ENCODE measurements at places on chromosomes 3 and 15. TPM values are rescaled to one million over a fixed set of nuclear protein-coding genes. Genes with fewer than 3 reads are reported as not detected.

The ASB14 gene
- polyA plus RNA-seq, result not detected

The UNC13C gene
- polyA plus RNA-seq, result not detected

The FGD5 gene
- polyA plus RNA-seq, result not detected

The TRH gene
- polyA plus RNA-seq, result not detected

The ZMYND10 gene
- polyA plus RNA-seq, result 1.6 TPM

The CCR2 gene
- 145 TPM for polyA plus RNA-seq

The ULK4 gene
- polyA plus RNA-seq, result 11.8 TPM

The EOGT gene
- polyA plus RNA-seq, result 1.4 TPM

- no peak for DNase-seq
Observed at GRCh38 chr15:50879016-50879617, 29.4 kb upstream of the AP4E1 start.

DNA sequence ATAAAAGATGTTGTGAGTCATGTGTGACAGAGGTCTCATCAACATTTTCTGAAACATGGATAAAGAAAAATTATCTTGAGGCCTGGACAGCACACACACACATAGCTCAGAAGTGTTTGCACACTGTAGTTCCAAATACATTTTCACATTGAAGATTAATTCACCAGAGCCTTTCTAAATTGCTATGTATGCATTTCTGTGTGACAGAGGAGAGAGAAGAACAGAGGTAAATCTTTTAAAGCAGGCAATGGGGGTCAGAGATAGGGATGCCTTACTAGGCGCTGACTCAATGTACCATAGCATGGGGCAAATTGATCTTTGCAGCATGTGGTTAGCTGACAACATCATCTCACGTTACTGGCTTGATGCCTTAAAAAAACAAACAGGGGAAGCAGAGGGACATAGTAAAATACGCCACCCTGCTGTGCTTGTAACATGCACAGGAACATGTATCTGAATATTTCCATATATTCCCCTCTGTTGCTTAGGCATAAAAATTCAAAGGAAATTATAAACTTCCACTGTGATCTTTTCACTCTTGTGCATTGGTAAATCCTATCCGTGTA lies 7.7 kb downstream of the POU1F1 start:
- DNase-seq, result no peak

- DNase-seq, result no peak
Observed at GRCh38 chr3:187084580-187084979, 54.7 kb downstream of the RPL39L start.

DNA sequence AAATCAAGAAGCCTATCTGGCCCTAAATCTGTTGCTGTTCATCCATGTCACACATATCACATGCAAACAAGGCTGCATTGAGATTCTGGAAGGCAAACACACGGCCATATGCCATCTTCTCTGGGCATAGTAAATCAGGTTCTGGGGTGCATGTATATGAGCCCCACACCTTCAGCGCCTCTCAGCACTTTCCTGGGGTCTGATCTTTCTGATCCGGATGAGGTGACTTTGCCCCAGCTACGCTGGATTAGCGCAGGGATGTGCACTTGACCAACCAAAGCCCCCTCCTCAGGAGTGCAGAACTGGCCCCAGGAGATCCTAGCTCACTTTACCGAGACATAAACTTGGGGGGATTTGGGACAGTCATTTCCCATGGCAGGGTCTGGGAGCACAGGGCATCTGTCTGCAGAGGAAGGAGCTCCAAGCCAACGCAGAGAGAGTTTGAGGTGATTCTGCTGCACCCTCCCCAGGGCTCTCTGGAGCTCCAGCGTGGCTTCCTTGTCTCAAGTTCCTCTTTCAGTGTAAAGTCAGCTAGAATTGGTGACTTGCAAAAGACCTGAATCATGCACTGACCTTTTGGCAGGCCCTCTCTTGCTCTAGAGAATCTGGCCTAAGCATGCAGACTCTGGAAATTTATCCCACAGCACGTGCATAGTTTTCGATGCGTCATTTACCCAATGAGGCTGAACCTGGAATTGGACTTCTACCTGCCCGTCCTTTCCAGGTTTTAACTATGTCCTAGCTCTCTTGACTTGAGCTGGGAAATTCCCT lies 63.5 kb upstream of the KLF13 start:
- peak; percentile 96 for DNase-seq

DNA sequence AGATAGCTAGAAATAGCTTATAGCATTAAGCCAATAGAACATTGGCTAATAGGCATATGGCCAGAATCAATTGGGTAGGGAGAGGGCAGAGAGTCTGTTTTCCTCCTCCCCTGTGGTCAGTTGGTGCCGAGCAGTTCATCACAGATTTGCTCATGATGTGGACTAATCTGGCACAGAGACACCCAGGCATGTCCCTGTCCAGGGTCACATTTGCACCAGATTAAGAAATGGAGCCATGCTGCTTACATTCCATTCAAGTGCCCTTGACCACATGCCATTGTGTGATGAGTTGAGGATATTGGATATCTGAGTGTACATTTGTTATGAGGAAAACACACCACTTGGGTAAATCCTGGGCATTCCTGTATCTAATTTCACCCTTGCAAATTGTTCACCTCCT lies 53.4 kb downstream of the USP13 start:
- no peak for DNase-seq

DNA sequence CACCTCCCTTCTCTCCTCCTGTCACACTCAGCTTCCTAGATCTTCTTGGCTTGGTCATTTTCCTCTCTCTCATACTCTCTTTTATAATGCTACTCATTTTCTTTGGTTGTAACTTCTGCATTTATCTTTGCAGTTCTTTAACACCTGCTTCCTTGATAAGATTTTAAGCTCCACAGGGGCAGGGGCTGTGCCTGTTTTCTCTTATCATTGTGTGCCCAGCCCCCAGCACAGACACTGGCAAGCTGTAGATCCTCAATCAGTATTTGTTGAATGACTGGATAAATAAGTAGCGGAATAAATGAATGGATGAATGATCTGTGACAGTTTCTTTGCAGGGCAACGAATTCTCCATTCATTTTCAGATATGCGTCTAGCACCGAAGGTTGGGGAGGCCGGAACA lies 64.3 kb upstream of the MEX3B start:
- no peak for DNase-seq

- no peak for DNase-seq
Observed at GRCh38 chr3:37453393-37454389, 279.3 kb upstream of the LRRFIP2 start.

GRCh38 chr15:68592054-68592453 lies 13.3 kb downstream of the CORO2B start:
- DNase-seq, result no peak

- DNase-seq, result no peak
Observed at GRCh38 chr3:111033470-111034050, 38.1 kb upstream of the NECTIN3 start.

GRCh38 chr3:194312743-194313281 lies 38.3 kb downstream of the CPN2 start:
- no peak for DNase-seq

- DNase-seq, result no peak
Observed at GRCh38 chr15:80562033-80562432, 133.1 kb upstream of the ABHD17C start.
